ENCODE measurements at places on chromosomes 1 and 21. TPM values are rescaled to one million over a fixed set of nuclear protein-coding genes. Genes with fewer than 3 reads are reported as not detected.

Gene OR6K3
- not detected for total RNA-seq

Gene PTAFR
- 1.1 TPM for total RNA-seq

Gene CCDC181
- not detected for total RNA-seq

Gene HPCAL4
- total RNA-seq, result 32.5 TPM

Gene AGT
- total RNA-seq, result not detected

GRCh38 chr1:18631496-18632217 is 1.0 kb downstream of the PAX7 start:
- no peak for DNase-seq

GRCh38 chr21:31201548-31201947 is 142.5 kb downstream of the TIAM1 start:
- no peak for DNase-seq

DNA sequence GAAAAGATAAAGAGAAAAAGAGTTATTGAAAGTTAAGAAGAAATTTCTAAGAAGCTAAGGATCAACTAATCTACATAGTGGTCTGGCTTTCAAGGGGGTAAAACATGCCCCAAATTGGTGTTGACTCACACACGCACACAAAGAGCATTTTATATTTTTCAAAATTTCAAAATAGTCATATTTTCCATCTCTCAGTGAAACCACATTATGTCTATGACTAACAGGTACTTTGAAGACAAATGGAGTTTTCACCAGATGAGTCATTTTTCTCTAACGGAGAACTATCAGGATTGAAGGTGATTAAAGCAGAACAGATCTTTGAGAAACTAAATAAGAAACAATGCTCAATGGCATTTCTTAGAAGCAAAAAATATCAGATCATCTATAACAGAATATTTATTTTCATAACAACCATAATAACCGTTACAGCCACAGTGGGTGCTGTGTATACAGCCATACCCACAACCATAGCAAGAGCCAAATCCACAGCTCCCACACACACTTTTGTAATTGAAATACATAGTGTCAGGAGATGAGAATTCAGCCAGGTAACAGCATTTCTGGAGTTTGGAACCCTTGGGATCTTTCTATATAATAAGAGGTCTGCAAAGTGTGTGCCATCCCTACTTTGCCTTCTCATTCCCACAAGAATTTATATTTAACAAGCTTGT is at the start of gene KRTAP21-3:
KRTAP21-3 (minus strand) TSS at position 539 of the 671 bp plus-strand sequence; CDS start at position 521, 18 bp downstream.
- DNase-seq, result no peak

DNA sequence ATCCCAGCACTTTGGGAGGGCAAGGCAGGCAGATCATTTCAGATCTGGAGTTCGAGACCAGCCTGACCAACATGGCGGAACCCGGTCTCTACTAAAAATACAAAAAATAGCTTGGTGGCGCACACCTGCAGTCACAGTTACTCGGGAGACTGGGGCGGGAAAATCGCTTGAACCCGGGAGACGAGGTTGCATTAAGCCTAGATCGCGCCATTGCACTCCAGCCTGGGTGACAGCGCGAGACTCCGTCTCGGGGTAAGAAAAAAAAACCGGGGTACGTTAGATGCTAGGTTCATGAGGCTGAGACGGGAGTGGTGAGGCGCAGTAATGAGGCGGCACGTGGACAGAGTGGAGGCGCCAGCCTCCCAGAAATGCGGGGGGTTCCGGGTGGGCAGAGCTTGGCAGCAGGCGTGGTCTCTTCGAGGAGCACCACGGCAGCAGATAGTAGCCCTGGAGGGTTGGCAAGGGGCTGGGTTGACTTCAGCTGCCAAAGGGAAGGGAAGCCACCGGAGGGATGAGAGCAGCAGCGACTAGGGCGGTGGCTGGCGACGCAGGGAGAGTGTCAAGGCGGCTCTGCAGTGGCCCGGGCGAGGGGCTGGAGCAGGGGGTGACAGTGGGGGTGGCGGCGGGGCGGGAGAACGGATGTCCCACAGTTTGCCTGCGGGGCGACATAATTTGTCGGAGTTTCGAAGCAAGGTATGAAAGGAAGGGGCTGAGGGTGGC is 832 bp downstream of the MRPL20 start:
- no peak for DNase-seq

DNA sequence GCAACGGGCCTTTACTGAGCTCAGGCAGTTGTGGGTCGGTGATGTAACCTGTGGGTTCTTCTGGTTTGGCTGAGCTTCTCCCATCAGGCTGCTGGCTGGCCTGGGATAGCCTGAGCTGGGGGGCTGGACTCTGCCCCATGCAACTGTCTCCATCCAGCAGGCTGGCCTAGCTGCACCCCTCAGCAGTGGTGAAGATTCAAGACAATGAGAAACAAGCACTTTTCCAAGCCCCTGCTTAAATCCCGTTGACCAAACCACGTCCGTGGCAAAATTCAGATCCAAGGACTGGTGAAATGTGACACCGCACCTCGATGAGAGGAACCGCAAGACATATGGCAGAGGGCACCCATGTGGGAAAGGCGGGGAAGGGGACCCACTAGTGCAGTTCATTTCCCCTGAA is 25.6 kb downstream of the PRSS38 start:
- DNase-seq, result no peak

DNA sequence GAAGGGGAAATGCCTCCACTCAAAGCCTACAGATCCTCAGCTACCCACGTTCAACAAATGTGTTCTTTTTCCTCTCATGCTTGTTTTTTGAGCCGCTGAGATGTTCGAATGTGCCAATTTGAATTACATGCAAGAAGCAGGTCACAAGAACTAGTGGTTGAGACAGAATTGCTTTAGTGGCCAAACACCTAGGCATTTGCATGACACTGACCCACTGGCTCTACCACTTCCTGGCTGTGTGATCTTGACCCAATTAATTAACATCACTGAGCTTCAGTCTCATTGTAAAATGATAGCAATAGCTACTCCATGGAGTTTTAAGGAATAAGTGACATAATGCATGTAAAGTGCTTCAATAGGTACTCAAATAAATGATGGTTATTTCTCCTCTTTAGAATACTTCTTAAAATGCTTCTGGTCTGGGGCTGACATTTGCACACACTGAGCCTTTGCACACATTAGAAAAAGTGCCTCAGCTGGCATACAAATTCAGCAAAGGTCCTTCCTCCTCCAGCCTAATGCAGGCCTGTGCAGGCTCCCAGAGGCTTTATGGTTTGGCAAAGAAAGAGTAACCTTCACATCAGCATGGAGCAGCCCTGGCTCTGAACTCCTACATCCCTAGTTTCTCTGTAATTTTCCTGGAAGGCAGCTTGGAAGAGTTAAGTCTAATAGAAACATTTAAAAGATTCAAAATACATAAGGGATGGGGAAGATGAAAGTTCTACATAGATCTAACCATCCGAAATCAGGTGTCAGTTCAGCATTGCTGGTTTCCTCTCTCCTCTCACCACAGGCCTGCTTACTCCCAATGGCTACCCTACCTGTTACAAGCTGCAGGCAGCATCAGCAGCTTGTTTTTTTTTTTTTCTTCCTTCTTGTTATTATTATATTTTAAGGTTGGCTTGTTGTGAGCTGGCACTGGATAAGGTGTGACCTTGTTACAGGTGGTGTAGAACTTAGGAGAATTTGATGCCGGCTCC is 107.4 kb downstream of the TBX19 start:
- DNase-seq, result no peak

All from naive thymus-derived CD8-positive, alpha-beta T cell (primary cell).